B cell (primary cell): ENCODE measurements at places on chromosomes 2 and 18. TPM values are rescaled to one million over a fixed set of nuclear protein-coding genes. Genes with fewer than 3 reads are reported as not detected.

DNA sequence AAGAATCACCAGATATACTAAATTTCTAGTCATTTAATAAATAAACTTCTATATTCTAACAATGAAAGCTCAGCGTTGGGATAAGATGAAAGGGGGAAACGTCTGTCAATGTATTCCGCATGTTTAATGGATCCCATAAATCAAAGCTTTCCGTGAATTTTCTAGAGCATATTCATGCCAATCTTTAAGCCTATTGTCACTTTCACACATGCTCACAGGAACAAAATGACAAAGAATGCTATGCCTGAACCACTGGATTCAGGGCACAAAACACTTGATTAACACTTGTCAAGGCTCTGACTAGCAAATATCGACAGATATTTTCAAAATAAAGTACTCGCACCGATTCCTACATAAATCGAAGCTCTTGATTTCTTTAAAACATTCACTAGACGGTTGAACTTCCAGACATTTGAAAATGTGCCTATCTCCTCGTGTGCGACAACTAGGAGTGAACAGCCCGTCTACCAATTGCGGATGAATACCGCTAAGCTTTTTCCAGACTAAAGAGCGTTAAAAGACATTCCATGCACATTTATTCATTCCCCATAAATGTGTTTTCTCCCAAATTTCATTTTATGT is 1.8 kb downstream of the TLK1 start:
- H3K36me3 ChIP-seq, result no peaks in the 10 kb centered on the region
- no peak for DNase-seq
- peak overlapping the region; percentile 82 for H3K4me3 ChIP-seq
- H3K27ac ChIP-seq, result peak overlapping the region; percentile 95
- H3K27me3 ChIP-seq, result no peaks in the 10 kb centered on the region
- H3K4me1 ChIP-seq, result peaks cover 51% of the 10 kb centered on the region

- H3K36me3 ChIP-seq, result no peaks in the 10 kb centered on the region
- DNase-seq, result no peak
These were observed 36.7 kb downstream of the PKP4 start for GRCh38 chr2:158493458-158493857.

- DNase-seq, result no peak
- H3K4me3 ChIP-seq, result no peak overlapping the region
- peaks cover 59% of the 10 kb centered on the region for H3K27me3 ChIP-seq
These were observed 14.9 kb downstream of the ATOH8 start for GRCh38 chr2:85768713-85769112.

DNA sequence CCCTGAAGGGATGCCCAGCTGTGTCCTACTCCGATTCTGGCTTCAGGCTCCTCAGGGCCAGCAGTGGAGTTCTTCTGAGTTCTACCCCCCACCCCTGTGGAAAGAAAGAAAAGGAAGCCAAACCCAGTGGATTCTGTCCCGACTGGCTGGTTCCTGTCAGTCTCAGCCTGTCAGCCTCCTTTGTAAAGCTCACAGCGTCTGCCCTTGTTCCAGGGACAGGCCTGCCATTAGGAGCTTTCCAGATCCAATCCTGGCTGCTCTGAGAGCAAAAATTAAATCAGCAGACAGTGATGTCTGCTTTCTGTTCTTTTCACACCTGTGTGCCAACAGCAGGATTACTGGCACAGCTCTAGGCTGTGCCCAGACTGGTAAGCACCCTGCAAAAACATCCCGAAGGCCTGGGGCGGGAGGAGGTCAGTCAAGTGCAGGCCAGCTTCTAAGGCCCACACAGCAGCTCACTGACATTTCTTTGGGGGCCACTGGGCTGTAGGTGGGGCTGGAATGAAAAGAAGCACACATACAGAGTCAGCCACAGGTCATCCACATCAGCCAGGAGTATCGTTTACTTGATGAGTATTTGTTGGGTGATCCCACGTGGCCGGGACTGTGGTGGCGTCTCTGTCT is 69.1 kb downstream of the EHD3 start:
- H3K4me3 ChIP-seq, result no peak overlapping the region
- peaks cover under 1% of the 10 kb centered on the region for H3K4me1 ChIP-seq
- H3K27me3 ChIP-seq, result no peaks in the 10 kb centered on the region
- H3K36me3 ChIP-seq, result no peaks in the 10 kb centered on the region
- DNase-seq, result no peak

GRCh38 chr2:235262750-235263149 is 231.1 kb upstream of the AGAP1 start:
- H3K27ac ChIP-seq, result no peak overlapping the region
- H3K36me3 ChIP-seq, result no peaks in the 10 kb centered on the region
- H3K4me3 ChIP-seq, result no peak overlapping the region
- no peaks in the 10 kb centered on the region for H3K27me3 ChIP-seq
- DNase-seq, result no peak

DNA sequence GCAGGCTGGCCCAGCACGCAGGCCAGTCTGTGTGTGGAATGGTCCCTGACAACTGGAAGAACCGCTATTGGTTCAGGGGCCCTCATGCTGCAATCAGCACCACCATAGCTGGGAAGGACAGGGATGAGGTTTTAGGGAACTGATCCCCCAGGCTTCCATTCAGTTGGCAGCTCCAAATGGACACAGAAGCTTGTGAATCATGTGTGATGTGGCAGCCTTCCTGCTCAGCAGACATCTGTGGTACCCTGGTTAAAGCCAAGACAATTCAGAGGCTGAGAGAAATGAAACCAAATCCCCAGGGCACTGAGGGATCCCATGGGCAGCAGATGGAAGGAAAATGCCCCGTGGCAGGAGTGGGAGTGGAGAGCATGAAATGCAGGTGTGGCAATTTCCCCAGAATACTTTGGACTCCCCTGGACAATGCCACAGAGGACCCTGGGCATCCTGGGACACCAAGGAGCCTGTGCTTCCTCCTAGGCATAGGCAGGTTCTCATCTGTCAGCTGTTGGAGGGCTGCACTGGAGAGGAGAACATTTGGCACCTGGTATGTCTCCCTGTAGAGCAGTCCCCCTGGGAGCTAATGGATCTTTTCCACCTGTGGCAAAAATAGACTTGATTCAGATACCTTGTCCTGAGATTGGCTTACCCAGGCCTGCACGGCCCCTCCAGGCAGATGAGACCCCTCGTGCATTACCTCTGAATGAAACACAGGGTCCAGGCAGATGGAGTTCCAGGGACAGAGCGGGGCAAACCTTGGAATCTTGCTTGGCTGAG is 162.2 kb upstream of the BCL2L11 start:
- H3K4me3 ChIP-seq, result no peak overlapping the region
- DNase-seq, result no peak
- peaks cover 3% of the 10 kb centered on the region for H3K27me3 ChIP-seq
- no peak overlapping the region for H3K27ac ChIP-seq

CIDEA gene
- total RNA-seq, result not detected in 2 replicates

ABCB11 gene
- total RNA-seq, result not detected in 2 replicates

SCN3A gene
- 6.0 and 6.1 TPM in 2 replicates for total RNA-seq

SIGLEC15 gene
- not detected in 2 replicates for total RNA-seq
